Esophagus squamous epithelium (tissue), 5 donors: ENCODE measurements at places on chromosomes 4 and X.

DNA sequence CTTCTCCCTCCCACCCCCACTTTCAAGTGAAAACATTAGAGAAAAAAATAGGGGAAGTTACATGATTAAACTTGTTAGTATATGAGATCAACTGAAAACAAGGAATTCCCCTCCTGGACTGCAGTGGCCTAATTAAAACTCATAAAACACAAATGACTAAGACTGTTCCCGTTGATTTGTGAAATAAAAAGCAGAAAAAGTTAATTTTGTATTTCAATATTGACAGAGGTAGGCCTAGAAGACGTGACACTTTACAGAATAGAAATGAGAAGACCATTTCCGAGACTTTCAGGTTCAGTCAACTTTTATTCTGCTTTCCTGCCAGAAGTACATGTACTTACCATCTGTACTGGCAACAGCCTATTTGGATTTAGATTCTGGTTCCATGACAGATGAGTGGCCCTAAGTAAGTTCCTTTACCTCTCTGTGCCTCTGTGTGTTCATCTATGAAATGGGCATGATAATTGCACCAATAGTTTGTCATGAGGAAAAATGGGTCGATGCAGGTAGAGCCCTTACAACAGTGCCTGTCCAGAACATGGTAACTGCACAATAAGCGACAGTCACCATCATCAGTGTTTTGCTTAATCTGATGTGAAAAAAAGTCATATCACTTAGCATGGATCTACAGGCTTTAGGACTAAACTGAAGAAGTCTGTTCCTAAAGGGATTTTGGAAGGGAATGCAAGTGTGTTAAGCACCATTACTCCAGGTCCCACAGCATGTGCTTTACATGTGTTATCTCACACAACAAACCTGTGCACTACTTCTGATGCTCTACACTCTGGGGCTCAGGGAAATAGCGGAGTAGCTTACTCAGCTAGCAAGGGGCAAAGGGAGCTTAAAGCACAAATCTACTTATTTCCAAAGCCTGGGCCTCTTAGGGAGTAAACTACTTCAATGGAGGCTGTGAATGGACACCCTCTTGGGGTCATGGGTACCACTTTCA, 562.3 kb upstream of the DIPK2B start:
- no peak for DNase-seq
- peaks cover 77% of the 10 kb centered on the region for H3K4me1 ChIP-seq
- no peaks in the 10 kb centered on the region for H3K36me3 ChIP-seq
- peak overlapping the region; percentile 12 for H3K27ac ChIP-seq
- H3K4me3 ChIP-seq, result no peak overlapping the region
- no peaks in the 10 kb centered on the region for H3K27me3 ChIP-seq

DNA sequence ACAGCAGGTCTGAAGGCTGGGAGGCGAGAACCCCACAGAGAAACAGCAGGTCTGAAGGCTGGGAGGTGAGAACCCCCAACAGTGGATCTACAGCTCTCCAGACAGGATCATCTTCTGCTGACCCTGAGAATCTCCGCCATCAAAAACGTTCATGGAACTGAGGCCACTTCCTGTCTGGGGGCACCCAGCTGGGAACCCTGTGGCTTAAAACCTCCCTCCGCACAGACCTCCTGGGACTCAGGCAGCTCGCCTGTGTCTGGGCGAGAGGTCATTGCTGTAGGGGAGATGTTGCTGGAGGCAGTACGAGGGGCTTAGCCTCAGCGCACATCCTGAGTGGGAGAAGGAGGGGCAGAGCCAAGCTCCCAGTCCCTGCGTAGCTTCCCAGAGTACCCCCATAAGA, 15.1 kb upstream of the CLDN24 start:
- no peak for DNase-seq
- H3K4me3 ChIP-seq, result no peak overlapping the region
- H3K4me1 ChIP-seq, result peaks cover 5% of the 10 kb centered on the region
- peaks cover 1% of the 10 kb centered on the region for H3K27me3 ChIP-seq
- H3K27ac ChIP-seq, result no peak overlapping the region
- H3K36me3 ChIP-seq, result no peaks in the 10 kb centered on the region

GRCh38 chrX:53642337-53642736, 44.2 kb downstream of the HUWE1 start:
- H3K36me3 ChIP-seq, result peaks cover 88% of the 10 kb centered on the region
- no peak overlapping the region for H3K4me3 ChIP-seq
- no peaks in the 10 kb centered on the region for H3K27me3 ChIP-seq

DNA sequence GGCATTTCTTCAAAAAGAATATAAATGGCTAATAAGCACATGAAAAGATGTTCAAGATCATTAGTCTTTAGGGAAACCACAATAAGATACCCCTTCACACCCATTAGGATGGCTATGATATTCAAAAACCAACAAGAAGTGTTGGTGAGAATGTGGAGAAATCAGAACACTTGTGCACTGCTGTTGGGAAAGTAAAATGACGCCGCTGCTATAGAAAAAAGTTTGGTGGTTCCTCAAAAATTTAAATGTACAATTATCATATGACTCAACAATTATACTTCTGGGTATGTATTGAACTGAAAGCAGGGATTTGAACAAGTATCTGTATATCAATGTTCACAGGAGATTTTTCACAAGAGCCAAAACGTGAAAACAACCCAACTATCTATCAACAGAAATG, 29.4 kb upstream of the NEUROG2 start:
- no peaks in the 10 kb centered on the region for H3K36me3 ChIP-seq
- H3K4me1 ChIP-seq, result no peaks in the 10 kb centered on the region
- H3K4me3 ChIP-seq, result no peak overlapping the region
- H3K27ac ChIP-seq, result no peak overlapping the region
- no peak for DNase-seq

GRCh38 chr4:37422102-37422501, 177.6 kb downstream of the NWD2 start:
- no peaks in the 10 kb centered on the region for H3K36me3 ChIP-seq
- no peak for DNase-seq
- H3K27ac ChIP-seq, result no peak overlapping the region
- no peaks in the 10 kb centered on the region for H3K4me1 ChIP-seq

- H3K27ac ChIP-seq, result no peak overlapping the region
- H3K27me3 ChIP-seq, result no peaks in the 10 kb centered on the region
- no peak overlapping the region for H3K4me3 ChIP-seq
- H3K36me3 ChIP-seq, result no peaks in the 10 kb centered on the region
- no peak for DNase-seq
Observed at GRCh38 chr4:110963662-110964280, 340.9 kb upstream of the PITX2 start.

DNA sequence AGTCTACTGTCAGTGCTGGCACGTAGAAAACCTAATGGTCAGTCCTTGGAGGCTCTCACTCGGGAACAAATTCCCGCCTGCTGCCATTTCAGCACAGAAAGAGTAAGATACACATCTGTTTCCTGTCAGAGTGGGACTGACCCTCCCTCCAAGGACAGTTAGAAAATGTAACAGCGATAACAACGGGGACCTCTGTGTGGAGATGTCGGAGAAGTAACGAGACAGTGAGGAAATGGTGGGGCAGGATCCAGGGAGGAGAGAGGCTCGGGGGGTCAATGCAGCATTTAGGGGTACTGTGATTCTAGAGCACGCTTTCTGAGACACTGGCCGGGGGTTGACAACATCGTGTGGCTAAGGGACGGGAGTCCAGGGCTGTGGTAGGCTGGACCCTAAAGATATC, 36.0 kb upstream of the SORCS2 start:
- no peaks in the 10 kb centered on the region for H3K36me3 ChIP-seq
- no peak overlapping the region for H3K4me3 ChIP-seq
- H3K27ac ChIP-seq, result no peak overlapping the region

DNA sequence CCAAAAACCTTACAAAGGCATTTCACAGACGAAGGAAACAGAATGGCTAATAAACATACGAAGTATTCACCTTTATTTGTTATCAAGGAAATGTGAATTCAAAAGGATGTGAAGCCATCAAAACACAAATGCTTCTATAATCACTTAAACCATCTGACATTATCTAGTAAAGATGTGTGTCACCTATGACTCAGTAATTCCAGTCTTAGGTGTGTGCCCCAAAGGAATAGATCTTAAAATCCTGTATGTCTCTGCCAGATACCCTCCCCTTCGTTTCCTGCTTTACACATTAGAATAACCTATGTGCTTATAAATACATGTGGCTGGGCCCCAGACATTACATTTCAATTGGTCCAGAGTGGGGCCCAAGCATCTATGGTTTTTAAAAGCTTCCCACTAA, 41.8 kb upstream of the CEP135 start:
- H3K27ac ChIP-seq, result no peak overlapping the region
- peaks cover 4% of the 10 kb centered on the region for H3K36me3 ChIP-seq
- peaks cover 1% of the 10 kb centered on the region for H3K4me1 ChIP-seq

- no peaks in the 10 kb centered on the region for H3K36me3 ChIP-seq
- H3K27me3 ChIP-seq, result no peaks in the 10 kb centered on the region
- DNase-seq, result no peak
- no peak overlapping the region for H3K4me3 ChIP-seq
- peaks cover 20% of the 10 kb centered on the region for H3K4me1 ChIP-seq
Observed at GRCh38 chr4:76582074-76582816, 147.2 kb downstream of the SHROOM3 start.

DNA sequence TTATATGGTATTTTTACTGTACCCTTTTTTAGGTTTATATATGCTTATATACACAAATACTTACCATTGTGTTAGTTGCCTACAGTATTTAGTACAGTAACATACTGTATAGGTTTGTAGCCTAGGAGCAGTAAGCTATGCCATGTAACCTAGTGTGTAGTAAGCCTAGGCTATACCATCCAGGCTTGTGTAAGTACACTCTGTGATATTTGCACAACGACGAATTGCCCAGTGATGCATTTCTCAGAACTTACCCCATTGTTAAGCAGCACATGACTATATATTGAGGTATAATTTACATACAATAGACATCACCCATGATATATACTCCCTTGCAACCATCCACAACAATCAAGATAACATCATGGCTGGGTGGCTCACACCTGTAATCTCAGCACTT, 40.1 kb downstream of the STAG2 start:
- no peak overlapping the region for H3K27ac ChIP-seq
- no peak overlapping the region for H3K4me3 ChIP-seq
- peaks cover 6% of the 10 kb centered on the region for H3K4me1 ChIP-seq
- H3K27me3 ChIP-seq, result no peaks in the 10 kb centered on the region
- no peaks in the 10 kb centered on the region for H3K36me3 ChIP-seq

DNA sequence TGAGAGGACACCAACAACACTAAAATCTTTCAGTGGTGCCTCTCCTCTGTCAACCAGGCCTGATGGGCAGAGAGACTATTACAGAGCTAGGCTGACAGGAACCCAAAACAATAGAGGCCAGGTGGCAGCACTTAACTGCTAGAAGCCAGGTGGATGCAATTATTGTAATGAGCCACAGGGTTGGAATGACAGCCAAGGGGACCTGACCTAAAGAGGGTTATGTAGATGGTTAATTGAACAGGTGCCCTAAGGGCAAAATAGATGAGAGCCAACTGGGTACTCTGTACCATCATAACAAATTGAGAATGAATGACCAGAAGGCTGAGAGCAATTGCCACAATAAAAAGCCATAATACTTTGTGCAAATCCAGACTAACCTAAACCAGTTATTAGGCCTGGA, 24.7 kb upstream of the FRAS1 start:
- no peaks in the 10 kb centered on the region for H3K36me3 ChIP-seq
- no peaks in the 10 kb centered on the region for H3K27me3 ChIP-seq
- H3K4me1 ChIP-seq, result no peaks in the 10 kb centered on the region
- DNase-seq, result no peak
- no peak overlapping the region for H3K4me3 ChIP-seq
- H3K27ac ChIP-seq, result no peak overlapping the region

DNA sequence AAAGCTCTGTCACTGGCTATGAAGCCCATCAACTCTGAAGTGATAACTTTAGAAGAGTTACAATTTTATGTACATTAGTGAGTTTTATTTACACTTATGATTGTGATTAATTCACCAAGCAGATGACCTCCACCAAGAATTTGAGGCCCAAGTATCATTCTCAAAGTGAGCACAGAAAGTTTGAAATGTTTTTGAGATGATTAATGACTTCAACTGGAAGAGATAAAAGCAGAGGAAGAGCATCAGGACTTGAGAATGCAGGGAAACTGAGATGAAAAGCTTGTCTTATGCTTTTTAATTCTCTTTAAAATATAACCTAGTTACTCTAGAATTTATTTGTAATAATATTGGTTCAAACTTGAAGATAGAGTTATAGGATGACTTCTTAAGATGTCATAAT, 112.8 kb upstream of the H2AZ1 start:
- no peaks in the 10 kb centered on the region for H3K4me1 ChIP-seq
- H3K4me3 ChIP-seq, result no peak overlapping the region
- H3K27ac ChIP-seq, result no peak overlapping the region
- H3K36me3 ChIP-seq, result no peaks in the 10 kb centered on the region

- H3K4me3 ChIP-seq, result no peak overlapping the region
- no peaks in the 10 kb centered on the region for H3K27me3 ChIP-seq
- no peaks in the 10 kb centered on the region for H3K36me3 ChIP-seq
- H3K4me1 ChIP-seq, result no peaks in the 10 kb centered on the region
Observed at GRCh38 chr4:106588891-106589290, 220.3 kb upstream of the GIMD1 start.

DNA sequence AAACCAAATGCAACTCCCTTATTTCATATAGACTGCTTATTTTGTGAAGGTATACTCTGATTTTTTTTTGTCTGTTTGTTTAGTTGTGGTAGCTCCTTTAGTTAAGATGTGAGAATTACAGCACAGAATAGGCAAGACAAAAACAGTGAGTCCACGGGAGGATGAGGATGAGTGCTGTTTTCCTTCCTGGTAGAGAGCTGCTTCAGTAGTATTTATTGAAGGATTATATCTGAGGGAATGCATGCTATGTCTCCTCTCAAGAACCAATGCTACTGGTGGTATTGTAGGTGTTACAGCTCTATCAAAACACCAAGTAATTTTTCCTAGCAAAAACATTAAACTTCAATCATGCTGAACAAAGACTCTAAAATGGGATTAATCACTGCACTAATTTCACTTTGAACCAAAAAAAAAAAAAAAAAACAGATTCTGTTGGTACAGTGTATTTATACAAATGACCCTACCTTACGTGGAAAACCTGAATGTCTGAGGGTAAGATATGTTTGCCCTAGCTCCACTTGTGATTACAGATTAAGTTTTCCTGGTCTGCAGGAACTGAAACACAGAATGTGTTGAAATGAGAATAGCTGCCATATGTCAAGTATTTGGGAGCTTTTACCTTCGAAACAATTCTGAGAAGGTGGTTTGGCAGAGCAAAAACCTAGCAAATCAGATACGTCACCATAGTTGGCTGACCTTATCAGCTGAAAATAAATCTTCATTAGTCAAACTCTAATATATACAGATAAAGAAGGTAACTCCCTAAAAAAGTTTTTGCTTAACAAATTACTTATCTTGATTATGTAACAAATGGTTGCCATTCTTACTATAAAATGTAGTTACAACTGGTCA, 40.3 kb downstream of the PPP3CA start:
- DNase-seq, result no peak
- no peaks in the 10 kb centered on the region for H3K27me3 ChIP-seq
- H3K4me1 ChIP-seq, result peaks cover 29% of the 10 kb centered on the region
- no peaks in the 10 kb centered on the region for H3K36me3 ChIP-seq
- H3K27ac ChIP-seq, result no peak overlapping the region
